Lower lobe of right lung (tissue), 2 donors: ENCODE measurements at places on chromosomes 3 and 15. TPM values are rescaled to one million over a fixed set of nuclear protein-coding genes. Genes with fewer than 3 reads are reported as not detected.

GRCh38 chr3:46845860-46846623 is 17.2 kb downstream of the MYL3 start:
- H3K27me3 ChIP-seq, result no peaks in the 10 kb centered on the region
- H3K27ac ChIP-seq, result peak overlapping the region; percentile 80
- peak overlapping the region; percentile 67 for H3K4me3 ChIP-seq
- H3K4me1 ChIP-seq, result peaks cover 21% of the 10 kb centered on the region
- peak; percentile 88 for DNase-seq
- no peaks in the 10 kb centered on the region for H3K36me3 ChIP-seq

DNA sequence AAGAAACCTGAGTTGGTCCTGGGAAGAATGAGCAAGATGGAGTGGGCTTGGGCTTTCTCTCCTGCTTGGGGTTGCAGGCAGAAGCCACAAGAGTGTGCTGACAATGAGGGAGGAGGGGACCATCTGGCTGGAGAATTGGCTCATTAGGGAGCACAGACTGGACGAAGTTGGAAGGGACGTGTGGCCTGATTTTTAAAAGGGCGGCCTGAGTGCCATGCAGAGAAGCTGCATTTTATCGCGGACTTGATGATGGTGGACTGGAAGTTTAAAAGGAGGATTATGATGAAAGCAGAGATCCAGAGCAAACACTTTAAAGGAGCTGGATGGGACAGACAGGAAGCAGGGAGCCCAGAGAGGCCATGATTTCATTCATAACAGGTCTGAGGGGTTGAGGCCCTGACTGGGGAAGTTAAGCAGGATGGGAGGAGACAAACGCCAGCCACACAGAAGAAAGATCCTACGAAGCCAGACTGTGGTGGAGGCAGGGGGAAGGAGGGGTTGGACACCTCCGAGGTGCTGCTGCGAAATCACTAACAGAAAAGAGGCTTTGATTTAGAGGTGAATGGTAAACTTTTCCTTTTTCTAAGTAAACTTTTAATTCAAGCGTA is 23.6 kb downstream of the TLNRD1 start:
- H3K36me3 ChIP-seq, result no peaks in the 10 kb centered on the region
- H3K4me3 ChIP-seq, result no peak overlapping the region
- peak overlapping the region; percentile 66 for H3K27ac ChIP-seq
- no peak for DNase-seq

GRCh38 chr3:61055447-61055846 is 195.8 kb downstream of the FHIT start:
- no peaks in the 10 kb centered on the region for H3K4me1 ChIP-seq
- H3K27ac ChIP-seq, result no peak overlapping the region
- no peaks in the 10 kb centered on the region for H3K27me3 ChIP-seq
- no peak overlapping the region for H3K4me3 ChIP-seq

DNA sequence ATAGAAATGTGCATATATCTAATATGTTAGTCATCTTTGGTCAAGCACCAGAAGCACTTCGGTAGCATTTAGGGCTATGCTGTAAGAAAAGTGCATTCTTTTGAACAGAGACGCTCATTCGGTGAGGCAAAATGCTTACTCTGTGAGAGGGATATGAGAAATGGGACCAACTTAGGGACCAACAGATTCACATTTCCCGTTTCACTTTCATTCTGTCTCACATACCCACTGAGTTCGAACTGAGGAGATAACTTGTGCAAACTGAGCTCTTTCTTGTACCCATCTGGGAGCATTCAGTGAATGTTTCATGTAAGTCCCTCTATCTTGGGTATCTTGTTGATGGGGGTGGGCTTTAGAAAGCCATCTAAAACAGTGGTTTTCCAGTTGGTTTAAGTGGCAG is 135.3 kb downstream of the FEZF2 start:
- no peak overlapping the region for H3K4me3 ChIP-seq
- peaks cover 3% of the 10 kb centered on the region for H3K4me1 ChIP-seq
- H3K36me3 ChIP-seq, result no peaks in the 10 kb centered on the region
- H3K27ac ChIP-seq, result no peak overlapping the region
- no peaks in the 10 kb centered on the region for H3K27me3 ChIP-seq

- H3K27ac ChIP-seq, result no peak overlapping the region
- no peak overlapping the region for H3K4me3 ChIP-seq
- no peaks in the 10 kb centered on the region for H3K4me1 ChIP-seq
- H3K36me3 ChIP-seq, result peaks cover 81% of the 10 kb centered on the region
- H3K27me3 ChIP-seq, result no peaks in the 10 kb centered on the region
Measured at GRCh38 chr3:58141766-58142345, 68.9 kb downstream of the DNASE1L3 start.

Gene XIRP1
- total RNA-seq, result not detected

DNA sequence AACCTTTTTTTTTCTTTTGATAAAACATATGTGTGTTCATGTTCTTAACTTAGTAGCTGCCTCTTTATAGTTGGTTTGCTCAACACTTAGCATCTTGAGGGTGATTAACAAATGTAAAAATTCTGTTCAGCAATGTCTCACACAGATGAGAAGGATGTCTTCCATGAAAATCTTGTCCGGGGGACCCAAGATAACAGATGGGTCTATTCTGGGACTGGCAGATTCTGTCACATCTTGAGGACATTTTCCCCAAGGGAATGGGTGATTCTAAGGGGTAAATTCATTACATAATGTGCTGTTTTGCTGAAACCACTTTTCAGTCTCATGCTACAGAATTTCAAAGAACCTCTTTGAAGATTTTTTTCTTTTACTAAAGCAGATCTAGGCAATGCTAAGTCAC is 342.2 kb downstream of the IGSF11 start:
- no peak overlapping the region for H3K27ac ChIP-seq
- no peaks in the 10 kb centered on the region for H3K36me3 ChIP-seq
- no peak overlapping the region for H3K4me3 ChIP-seq
- no peaks in the 10 kb centered on the region for H3K27me3 ChIP-seq

GRCh38 chr3:141811348-141811747 is 48.1 kb downstream of the GRK7 start:
- H3K27ac ChIP-seq, result no peak overlapping the region
- H3K4me3 ChIP-seq, result no peak overlapping the region
- H3K36me3 ChIP-seq, result no peaks in the 10 kb centered on the region
- H3K4me1 ChIP-seq, result no peaks in the 10 kb centered on the region
- H3K27me3 ChIP-seq, result no peaks in the 10 kb centered on the region

GRCh38 chr3:106086636-106087035 is 217.8 kb upstream of the CBLB start:
- H3K4me1 ChIP-seq, result no peaks in the 10 kb centered on the region
- H3K36me3 ChIP-seq, result no peaks in the 10 kb centered on the region
- no peak overlapping the region for H3K27ac ChIP-seq
- H3K4me3 ChIP-seq, result no peak overlapping the region
- H3K27me3 ChIP-seq, result no peaks in the 10 kb centered on the region

Gene RBPMS2
- 4.0 TPM for total RNA-seq

GRCh38 chr3:64049832-64050231 is 26.5 kb upstream of the PSMD6 start:
- H3K27me3 ChIP-seq, result no peaks in the 10 kb centered on the region
- no peaks in the 10 kb centered on the region for H3K4me1 ChIP-seq
- no peaks in the 10 kb centered on the region for H3K36me3 ChIP-seq
- H3K4me3 ChIP-seq, result no peak overlapping the region
- no peak for DNase-seq
- H3K27ac ChIP-seq, result no peak overlapping the region

DNA sequence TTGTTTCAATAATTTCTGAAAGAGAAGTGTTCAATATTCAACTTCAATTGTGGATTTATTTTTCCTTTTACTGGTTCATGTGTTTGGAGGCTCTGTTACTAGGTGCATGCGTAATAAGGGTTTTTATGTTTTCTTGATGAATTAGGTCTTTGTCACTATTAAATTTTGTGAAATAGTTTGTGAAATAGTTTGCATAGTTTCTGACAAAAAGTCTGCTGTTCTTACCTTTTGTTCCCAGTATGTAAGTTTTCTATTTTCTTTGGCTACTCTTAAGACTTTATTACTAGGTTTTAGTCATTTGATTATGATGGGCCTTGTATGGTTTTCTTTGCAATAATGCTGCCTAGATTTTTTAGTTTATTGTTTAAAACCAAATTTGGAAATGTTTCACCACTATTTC is 38.0 kb downstream of the MEF2A start:
- H3K4me1 ChIP-seq, result peaks cover 21% of the 10 kb centered on the region
- H3K27me3 ChIP-seq, result no peaks in the 10 kb centered on the region
- H3K36me3 ChIP-seq, result peaks cover 10% of the 10 kb centered on the region
- DNase-seq, result no peak
- no peak overlapping the region for H3K27ac ChIP-seq

GRCh38 chr15:31358957-31359701 is 32.5 kb downstream of the KLF13 start:
- DNase-seq, result no peak
- H3K36me3 ChIP-seq, result peaks cover 12% of the 10 kb centered on the region
- peaks cover 100% of the 10 kb centered on the region for H3K4me1 ChIP-seq
- peak overlapping the region; percentile 20 for H3K4me3 ChIP-seq
- peak overlapping the region; percentile 93 for H3K27ac ChIP-seq

DNA sequence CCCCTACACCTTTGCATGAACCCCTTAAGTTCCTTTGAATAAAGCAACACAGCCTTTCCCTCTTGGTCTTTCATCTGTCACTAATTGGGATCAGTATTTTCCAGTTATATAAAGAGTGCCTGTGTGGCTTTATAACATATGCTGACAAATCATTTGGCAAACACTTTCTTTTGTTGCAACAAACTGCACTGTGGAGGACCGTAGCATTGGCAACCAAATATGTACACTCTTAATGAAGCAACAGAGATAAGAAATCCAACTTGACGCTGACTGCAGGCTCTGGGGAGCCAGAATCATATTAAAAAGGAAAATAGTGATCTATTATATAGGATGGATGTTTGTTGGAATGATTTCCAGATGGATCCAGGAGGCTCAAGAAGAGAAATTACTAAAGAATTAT is 120.1 kb upstream of the PRICKLE2 start:
- peak overlapping the region; percentile 81 for H3K27ac ChIP-seq
- H3K36me3 ChIP-seq, result no peaks in the 10 kb centered on the region
- DNase-seq, result no peak
- no peaks in the 10 kb centered on the region for H3K27me3 ChIP-seq
- H3K4me3 ChIP-seq, result no peak overlapping the region
- H3K4me1 ChIP-seq, result peaks cover 39% of the 10 kb centered on the region

Gene RPL32
- total RNA-seq, result 1,243 TPM

- H3K4me3 ChIP-seq, result no peak overlapping the region
- peak; percentile 8 for DNase-seq
- no peaks in the 10 kb centered on the region for H3K4me1 ChIP-seq
- H3K36me3 ChIP-seq, result no peaks in the 10 kb centered on the region
- H3K27me3 ChIP-seq, result no peaks in the 10 kb centered on the region
Measured at GRCh38 chr3:38579551-38580449, 69.7 kb downstream of the SCN5A start.

GRCh38 chr15:63891079-63891767 is 57.5 kb upstream of the HERC1 start:
- DNase-seq, result peak; percentile 85
- H3K27ac ChIP-seq, result no peak overlapping the region
- H3K4me1 ChIP-seq, result peaks cover 30% of the 10 kb centered on the region
- no peak overlapping the region for H3K4me3 ChIP-seq

GRCh38 chr3:47617086-47618010 is 38.7 kb upstream of the CSPG5 start:
- DNase-seq, result no peak
- no peak overlapping the region for H3K4me3 ChIP-seq
- H3K27me3 ChIP-seq, result no peaks in the 10 kb centered on the region
- no peak overlapping the region for H3K27ac ChIP-seq
- no peaks in the 10 kb centered on the region for H3K4me1 ChIP-seq

DNA sequence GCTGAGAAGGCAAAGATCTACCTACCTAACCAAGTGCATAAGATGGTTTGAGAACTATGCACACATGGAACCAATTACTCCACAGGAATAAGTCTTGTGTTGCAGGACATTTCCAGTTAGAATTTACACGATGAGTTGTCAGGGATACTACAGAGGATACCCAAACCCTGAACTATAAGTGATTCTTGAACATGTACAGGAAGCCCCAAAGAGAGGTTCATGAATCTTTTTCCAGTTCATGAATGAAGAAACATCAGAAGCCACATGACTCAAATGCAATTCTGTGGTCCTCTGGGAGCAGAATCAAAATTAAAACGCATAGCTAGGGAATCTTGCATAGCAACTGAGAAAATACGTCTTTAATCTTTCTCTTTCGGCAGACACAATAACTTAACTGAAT is 114.1 kb upstream of the LMCD1 start:
- H3K4me1 ChIP-seq, result no peaks in the 10 kb centered on the region
- DNase-seq, result no peak
- H3K36me3 ChIP-seq, result no peaks in the 10 kb centered on the region
- H3K27ac ChIP-seq, result no peak overlapping the region
- no peak overlapping the region for H3K4me3 ChIP-seq

DNA sequence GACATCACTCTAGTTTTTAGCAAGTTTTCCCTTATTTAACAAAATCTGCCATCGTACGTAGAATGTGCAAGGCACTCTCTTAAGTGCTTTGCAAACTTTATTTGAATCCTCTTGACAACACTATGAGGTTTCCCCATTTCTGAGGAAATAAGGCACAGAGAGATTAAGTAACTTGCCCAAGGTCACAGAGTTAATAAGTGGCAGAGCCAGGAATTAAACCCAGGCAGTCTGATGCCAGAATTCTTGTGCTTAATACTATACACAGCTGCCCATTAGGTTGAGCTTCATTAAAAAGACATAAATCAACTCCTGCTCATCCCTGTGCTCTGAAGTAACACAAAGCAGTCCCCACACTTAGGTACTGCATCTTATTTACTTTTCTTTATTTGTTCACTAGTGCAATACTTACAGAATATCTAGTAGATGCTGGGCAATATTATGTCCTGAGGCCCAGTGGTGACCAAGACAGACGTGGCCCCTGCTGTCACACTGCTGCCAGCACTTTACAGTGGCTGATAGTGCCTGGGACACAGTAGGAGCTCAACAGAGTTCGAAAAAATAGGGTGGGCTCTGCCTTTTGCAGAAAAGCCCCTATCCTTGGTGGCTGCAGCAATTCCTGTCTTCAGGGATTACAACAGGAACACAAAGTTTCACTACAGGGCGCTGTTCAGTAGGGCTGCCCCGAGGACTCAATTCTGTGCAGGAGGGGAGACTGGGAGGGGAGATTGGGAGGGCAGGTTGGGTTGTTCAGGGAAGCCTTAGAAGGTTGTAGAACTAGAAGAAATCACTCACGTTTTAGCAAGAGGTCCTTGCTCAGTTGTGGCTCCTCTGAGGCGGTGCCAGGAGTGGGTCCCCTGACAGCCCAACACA is 138.3 kb upstream of the TPM1 start:
- H3K27ac ChIP-seq, result no peak overlapping the region
- H3K36me3 ChIP-seq, result no peaks in the 10 kb centered on the region
- no peaks in the 10 kb centered on the region for H3K27me3 ChIP-seq
- no peak overlapping the region for H3K4me3 ChIP-seq

DNA sequence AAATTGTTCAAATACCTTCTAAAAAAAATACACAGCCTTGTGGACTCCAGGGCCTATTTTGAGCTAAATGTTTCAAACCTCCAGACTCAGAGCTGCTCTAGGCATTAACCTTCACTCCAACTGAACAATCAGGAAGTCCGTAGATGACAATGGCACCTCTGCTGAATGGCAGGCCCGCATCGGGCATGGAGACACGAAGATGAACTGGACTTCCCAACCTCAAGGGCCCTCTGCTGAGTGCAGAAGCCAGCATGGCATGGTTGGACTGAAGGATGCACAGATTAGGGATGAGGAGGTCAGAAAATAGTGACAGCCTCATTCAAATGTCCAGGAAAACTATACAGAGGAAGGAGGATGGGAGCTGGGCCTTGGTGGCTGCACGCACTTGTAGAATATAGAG is 2.2 kb downstream of the FAM174B start:
- H3K27ac ChIP-seq, result peak overlapping the region; percentile 51
- no peaks in the 10 kb centered on the region for H3K36me3 ChIP-seq
- H3K4me1 ChIP-seq, result peaks cover 14% of the 10 kb centered on the region

Gene TGM5
- total RNA-seq, result 0.32 TPM

Gene DPPA2
- not detected for total RNA-seq

Gene KCNMB3
- 2.9 TPM for total RNA-seq

Gene CCR8
- not detected for total RNA-seq
